ENCODE measurements at places on chromosomes 6 and 20. TPM values are rescaled to one million over a fixed set of nuclear protein-coding genes. Genes with fewer than 3 reads are reported as not detected.

The KCNK16 gene
- not detected for total RNA-seq

The NKAIN2 gene
- total RNA-seq = not detected

The DEF6 gene
- total RNA-seq = not detected

The SLC17A3 gene
- not detected for total RNA-seq

The CFAP61 gene
- 0.16 TPM for total RNA-seq

The TRIM15 gene
- total RNA-seq = not detected

The DACT2 gene
- total RNA-seq = not detected

The DZANK1 gene
- total RNA-seq = 1.7 TPM

The TUBB2B gene
- 17.1 TPM for total RNA-seq

- DNase-seq = no peak
Measured at GRCh38 chr6:52180787-52181558, 5.2 kb upstream of the IL17A start.

- DNase-seq = no peak
Measured at GRCh38 chr20:48142516-48142773, 357.2 kb upstream of the SULF2 start.

DNA sequence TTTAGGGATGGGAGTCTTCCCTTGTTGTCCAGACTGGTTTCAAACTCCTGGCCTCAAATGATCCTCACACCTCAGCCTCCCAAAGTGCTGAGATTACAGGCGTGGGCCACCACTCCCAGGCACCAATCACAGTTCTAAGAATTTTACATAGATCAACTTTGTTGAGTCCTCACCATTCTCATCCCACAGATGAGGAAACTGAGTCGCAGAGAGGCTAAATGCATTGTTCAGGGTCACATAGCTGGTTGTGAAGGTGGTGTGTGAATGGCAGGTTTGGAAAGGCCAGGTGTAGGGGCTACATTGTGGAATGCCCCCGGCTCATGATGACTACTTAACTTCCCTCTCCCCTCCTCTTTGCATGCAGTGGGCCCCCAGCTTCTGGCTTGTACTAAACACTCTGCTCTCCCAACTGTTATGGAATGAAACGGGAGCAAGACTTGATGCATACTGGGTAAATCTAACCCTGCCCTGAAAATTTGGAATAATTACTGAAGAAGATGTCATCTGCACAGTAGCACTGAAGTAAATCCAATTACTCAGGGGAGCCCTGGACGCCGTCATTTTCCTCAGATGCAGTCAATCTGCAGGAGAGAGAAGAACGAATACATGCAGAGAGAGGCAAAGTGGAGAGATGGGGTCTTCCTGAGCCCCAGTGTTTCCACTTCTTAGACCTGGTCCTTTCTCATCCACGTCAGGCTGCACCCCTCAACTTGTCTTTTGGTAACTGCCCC lies 102.3 kb upstream of the ZNF217 start:
- DNase-seq = no peak

- DNase-seq = no peak
Measured at GRCh38 chr20:58044931-58045555, 183.4 kb downstream of the ANKRD60 start.

GRCh38 chr20:41717483-41717882 lies 99.3 kb upstream of the CHD6 start:
- DNase-seq = no peak

GRCh38 chr20:57695940-57696339 lies 13.9 kb downstream of the PMEPA1 start:
- no peak for DNase-seq

GRCh38 chr20:32828029-32828680 lies 8.4 kb downstream of the MAPRE1 start:
- no peak for DNase-seq

GRCh38 chr6:10413850-10414738 lies 780 bp downstream of the TFAP2A start:
- DNase-seq = peak; percentile 50

DNA sequence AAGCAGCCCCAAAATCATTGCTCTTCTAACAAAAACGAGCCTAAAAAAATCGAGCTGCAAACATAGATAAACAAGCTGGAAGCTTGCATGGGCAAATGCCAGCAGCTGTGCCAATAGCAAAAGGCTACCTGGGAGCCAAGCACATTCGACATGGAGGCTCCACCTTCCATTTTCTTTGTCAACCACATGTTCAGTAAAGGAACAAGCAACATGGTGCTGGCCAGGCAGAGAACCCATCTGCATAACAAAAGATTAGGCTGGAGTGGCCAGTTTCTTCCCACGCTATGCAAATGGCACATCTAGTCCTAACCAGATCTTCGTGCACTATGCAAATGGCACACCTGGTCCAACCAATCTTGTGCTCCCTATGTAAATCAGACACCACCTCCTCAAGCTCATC lies 110.5 kb downstream of the KIF16B start:
- DNase-seq = no peak

DNA sequence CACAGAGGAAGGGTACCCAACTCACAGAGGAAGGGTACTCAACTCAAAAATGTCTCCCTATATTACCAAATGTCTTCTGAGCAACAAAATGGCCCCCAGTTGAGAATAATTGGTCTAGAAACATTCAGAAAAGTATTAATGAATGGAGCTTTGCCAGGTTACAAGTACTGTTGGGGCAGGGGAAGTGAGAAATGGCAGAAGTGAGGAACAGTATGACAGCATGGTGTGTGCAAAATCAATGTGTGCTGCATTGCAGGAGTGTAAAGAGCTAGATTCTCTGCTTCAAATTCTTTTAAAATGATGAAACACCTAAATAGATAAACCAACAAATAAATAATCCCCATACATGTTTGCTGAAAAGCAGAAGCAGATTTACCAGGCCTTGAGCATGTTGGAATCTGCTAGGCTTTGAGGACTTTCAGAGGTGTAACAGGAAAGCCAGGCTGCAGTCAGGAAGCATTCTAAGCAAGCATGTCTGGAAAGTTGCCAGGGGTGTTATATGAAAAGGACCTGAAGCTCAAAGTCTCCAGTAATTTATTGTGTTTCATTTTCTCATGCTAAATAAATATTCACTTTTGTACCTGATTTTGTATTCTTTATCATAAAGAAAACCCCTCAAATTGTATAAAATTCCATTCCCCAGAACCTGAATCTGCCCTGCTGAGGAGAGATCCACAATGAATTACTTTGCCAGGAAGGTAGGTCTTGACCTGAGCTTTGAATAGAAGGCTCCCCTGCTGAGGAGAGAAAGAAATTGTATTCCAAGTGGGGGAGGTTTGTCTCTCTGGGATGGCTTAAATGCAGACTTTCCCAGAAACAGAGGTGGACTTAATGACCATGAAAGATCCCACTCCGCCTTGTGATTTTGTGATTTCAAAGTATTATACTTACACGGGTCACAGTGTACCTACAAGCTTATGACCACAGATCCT lies 265.0 kb upstream of the MARCKS start:
- peak; percentile 15 for DNase-seq

DNA sequence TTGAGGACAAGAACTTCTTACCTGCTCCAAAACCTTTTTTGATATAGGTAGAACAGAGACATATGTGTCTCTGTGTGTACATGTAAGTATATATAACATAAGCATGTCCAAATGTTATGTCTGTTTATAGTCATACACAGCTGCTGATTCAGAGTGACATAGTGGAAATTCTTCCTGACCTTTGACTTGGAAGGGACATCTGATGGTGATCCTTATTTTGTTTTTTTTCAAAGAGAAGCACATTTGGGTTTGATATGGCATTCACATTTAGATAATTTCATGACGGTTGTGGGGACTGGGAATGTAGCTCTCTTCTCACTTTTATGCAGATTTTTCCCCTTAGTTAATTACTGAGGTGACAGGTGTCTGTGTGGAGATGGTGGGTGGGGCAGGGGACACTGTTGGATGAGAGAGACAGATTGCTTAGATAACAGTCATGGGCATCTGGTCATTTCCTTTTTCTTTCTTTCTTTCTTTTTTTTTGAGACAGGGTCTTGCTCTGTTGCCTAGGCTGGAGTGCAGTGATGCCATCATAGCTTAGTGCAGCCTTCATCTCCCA lies 39.0 kb downstream of the FARS2 start:
- DNase-seq = no peak

- DNase-seq = peak; percentile 45
Measured at GRCh38 chr6:97059473-97059872, 134.9 kb downstream of the KLHL32 start.

GRCh38 chr6:18323935-18324705 lies 59.8 kb upstream of the DEK start:
- peak; percentile 48 for DNase-seq

DNA sequence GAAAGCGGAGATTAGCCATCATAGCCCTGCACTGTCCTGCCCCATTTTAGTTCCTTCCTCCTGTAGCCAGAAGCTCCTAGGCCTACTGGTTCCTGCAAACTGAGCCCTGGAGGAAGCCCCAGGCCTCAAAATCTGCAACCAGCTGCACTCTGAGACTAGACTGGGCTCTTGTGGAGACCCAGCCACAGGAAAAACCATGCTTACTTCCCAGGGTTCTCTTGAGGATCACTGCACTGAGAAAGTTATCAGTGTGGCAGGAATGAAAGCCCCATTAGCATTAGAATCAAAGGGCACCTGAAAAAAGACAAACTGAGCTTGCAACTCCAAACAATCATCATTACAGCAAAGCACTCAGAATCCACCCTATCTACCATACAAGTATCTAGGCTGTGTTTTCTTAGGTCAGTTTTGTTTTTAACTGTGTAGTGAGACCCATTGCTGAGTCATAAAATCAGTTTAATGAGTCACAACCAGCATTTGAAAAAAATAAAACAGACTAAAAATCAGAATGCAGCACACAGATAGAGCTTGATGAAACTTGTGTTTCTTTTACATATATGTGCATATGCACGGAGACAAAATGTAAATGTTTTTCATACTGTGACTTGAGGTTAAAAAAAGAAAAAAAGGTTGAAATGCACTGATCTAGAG lies 91.0 kb downstream of the UNC5CL start:
- peak; percentile 68 for DNase-seq

Measured in A172 (cell line).